NCI-H1417 treated with DMSO at 0.1 percent for 48 hours (cell line): ENCODE measurements at places on chromosomes 1 and 21.

- no peak for DNase-seq
These were observed 12.6 kb upstream of the HMCN1 start for GRCh38 chr1:185721553-185721952.

GRCh38 chr1:28735961-28736449, 735 bp upstream of the YTHDF2 start:
- no peak for DNase-seq

GRCh38 chr1:17790383-17791054, 35.4 kb downstream of the ACTL8 start:
- no peak for DNase-seq

DNA sequence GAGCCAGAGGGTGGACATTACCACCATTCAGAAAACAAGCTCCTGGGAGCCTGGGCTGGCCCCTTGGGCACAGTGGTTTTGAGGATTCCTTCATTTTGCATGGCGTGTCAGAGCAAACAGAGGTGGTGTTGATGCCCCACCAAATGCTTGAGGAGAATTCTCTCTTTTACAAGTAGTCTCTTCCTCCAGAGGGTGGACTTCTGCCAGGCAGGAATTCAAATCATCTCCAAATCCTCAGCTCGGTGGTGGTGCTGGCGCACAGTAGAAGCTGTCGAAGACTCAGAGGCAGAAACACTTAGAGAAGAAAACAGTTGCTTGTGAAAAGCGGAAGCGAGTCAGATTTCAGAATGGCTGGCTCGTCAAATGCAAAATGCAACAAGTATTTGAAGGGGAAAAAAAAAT, 3.4 kb upstream of the CHI3L1 start:
- no peak for DNase-seq

GRCh38 chr1:207646944-207647579, 2.1 kb downstream of the CR1L start:
- DNase-seq = no peak

DNA sequence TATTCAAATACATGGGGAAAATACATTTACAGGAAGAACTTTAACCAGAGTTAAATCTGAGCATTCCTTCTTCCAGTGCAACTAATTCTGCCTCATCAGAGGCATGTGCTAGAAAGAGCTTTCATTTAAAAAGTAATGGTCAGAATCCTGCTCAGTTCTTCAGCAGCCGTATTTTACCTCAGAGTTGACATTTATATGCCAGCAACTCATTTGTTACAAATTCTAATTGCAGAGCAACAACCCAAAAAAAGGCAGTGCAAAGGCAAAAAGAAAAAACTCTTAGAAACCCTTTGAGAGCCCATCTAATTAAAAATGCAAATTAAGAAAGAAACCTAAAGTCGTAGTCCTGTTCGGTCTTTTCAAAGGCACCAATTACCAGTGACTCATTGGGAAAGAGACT, 392.5 kb downstream of the PBX1 start:
- DNase-seq = no peak

GRCh38 chr1:204073837-204074273, 940 bp downstream of the SOX13 start:
- no peak for DNase-seq
